Foreskin fibroblast (primary cell): ENCODE measurements at places on chromosomes 7 and 10.

- no peak for DNase-seq
These were observed 24.8 kb upstream of the APBB1IP start for GRCh38 chr10:26413375-26413774.

DNA sequence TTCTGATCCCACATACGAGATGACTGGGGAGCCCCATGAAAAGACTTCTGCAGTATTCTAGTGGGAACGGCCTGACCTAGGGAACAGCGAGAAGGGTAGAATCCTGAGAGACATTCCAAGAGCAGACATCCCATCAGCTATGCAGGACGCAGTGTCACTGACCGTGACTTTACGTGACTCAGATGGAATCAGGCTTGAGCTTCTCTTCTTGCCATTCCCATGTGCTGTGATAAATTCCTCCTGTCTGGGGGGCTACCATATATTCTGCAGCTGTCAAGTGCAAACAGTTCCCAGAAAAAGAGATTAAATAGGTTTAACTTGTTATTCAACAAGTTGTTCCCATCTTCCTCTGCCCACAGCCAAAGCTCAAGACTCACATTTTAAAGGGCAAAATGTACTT is 73.1 kb upstream of the PDE1C start:
- DNase-seq: no peak

GRCh38 chr10:123890756-123891143 is 857 bp downstream of the CPXM2 start:
- DNase-seq: no peak

GRCh38 chr7:156792611-156793010 is 100.4 kb downstream of the LMBR1 start:
- DNase-seq: no peak

- DNase-seq: no peak
These were observed 149.4 kb upstream of the CHST15 start for GRCh38 chr10:124242791-124243190.

GRCh38 chr10:32241946-32242345 is 105.0 kb downstream of the EPC1 start:
- peak; percentile 40 for DNase-seq

GRCh38 chr7:82294382-82294784 is 149.2 kb downstream of the CACNA2D1 start:
- peak; percentile 46 for DNase-seq

DNA sequence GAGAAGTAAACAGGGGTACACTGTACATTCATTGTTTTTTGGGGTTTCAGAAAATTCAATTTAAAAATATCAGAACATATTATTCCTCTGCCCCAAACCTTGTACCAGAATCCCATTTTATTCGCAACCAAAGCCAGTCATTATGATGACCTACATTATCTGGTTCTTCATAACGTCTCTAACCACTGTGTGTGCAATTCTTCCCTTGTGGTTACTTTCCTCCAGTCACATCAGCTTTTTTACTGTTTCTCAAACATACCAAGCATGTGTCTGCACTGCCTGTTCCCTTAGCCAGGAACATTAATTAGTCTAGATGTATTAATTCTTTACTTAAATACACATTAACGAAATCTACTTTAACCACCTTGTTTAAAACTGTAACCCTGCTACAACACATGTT is 64.8 kb downstream of the THSD7A start:
- no peak for DNase-seq

GRCh38 chr7:1175967-1176851 is 16.2 kb upstream of the ZFAND2A start:
- peak; percentile 49 for DNase-seq

DNA sequence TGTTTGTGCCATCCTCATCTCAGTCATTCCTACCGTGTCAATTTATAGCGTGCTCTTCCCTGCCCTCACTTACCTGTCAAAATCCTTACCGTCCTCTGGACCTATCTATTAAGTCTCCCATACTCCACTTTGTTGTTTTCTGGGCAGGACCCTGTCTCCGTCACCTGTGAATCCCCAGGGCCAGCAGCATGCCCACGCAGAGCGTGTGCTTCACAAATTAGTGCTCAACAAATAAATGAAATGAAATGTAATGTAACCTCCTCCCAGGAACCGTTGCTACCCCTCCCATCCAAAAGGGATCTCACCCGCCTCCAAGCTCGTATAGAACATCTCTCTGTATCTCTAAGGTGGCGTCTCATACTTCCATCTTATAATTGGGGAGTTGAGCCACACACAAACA is 589.9 kb upstream of the MGMT start:
- DNase-seq: no peak

DNA sequence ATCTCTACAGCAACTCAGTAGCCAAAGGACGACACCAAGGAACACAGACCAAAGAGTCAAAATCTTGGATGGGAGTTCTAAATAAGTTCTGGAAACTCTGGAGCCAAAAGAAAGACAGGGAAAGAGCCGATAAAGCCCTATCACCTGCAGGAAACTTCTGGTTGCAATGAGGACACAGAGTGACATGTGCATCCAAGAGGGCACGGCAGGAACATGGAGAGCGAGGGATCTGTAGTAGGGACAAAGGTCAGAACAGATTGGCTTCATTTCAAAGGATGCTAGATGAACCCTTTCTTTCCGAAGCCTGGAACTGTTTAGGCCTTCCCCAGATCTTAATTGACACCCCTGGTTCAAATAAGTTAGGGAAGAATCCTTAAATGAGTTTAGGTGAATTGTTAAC is 39.5 kb downstream of the CACNA2D1 start:
- DNase-seq: no peak

- DNase-seq: no peak
These were observed 105.0 kb upstream of the WDR11 start for GRCh38 chr10:120746001-120746777.
